Fibroblast of mammary gland (primary cell): ENCODE measurements at places on chromosomes 3 and 15.

DNA sequence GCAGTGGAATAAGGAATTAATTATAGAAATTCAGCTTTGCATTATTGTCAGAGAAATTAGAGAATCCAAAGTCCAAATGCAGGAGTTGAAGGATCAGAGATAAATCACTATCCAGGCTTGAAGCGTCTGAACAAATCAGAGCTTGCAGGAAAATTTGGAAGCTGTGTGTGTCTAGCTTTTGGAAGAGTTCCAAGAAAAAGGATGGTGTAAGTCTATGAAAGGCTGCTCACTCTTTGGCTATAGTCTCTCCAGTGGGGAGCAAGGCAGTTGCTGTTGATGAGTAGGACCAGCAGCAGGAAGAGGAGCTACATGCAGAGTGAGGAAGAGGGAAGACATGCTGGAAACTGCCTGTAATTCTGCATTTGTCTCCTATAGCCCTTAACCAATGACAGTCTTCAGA is 464.3 kb upstream of the GRM7 start:
- no peak for DNase-seq

GRCh38 chr15:89845305-89845893 is 30.7 kb upstream of the ANPEP start:
- DNase-seq = peak; percentile 91

GRCh38 chr15:68371160-68371559 is 60.8 kb downstream of the ITGA11 start:
- no peak for DNase-seq

DNA sequence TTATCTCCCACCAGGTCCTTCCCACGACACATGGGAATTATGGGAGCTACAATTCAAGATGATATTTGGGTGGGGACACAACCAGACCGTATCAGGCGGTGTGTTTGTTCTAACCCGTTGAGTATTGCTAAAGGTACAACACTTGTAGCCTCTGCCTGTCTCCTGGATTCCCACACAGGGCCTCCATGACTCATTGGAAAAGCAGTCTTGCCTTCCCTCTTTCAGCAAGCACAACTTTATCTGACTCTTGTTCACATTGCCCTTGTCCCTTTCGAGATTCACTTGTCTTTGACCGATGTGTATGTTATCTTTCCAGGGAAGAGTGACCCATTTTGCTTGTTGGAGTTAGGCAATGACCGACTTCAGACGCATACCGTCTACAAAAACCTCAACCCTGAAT is 152.3 kb downstream of the MCTP2 start:
- peak; percentile 3 for DNase-seq

DNA sequence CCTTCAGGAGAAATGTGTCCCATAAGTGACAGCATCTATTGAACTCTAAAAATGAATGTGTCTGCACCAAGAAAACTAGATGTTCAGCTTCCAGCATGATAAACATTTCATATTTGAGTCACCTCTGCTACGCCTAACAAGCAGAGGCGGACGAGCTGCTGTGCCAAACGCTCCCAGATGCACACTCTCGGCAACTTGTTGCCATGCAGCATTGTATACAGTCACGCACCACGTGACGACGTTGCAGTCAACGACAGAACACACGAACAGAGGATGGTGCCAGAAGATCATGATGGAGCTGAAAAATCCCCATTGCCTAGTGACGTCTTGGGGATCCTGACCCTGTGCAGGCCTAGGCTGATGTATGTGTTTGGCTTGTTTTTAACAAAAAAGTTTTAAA is 137.5 kb downstream of the XXYLT1 start:
- DNase-seq = peak; percentile 97

- DNase-seq = no peak
Observed at GRCh38 chr3:43659250-43659880, 31.4 kb upstream of the ABHD5 start.

GRCh38 chr15:41465822-41466421 is 27.8 kb upstream of the ITPKA start:
- peak; percentile 75 for DNase-seq
